ENCODE measurements at places on chromosomes 1 and 21.

DNA sequence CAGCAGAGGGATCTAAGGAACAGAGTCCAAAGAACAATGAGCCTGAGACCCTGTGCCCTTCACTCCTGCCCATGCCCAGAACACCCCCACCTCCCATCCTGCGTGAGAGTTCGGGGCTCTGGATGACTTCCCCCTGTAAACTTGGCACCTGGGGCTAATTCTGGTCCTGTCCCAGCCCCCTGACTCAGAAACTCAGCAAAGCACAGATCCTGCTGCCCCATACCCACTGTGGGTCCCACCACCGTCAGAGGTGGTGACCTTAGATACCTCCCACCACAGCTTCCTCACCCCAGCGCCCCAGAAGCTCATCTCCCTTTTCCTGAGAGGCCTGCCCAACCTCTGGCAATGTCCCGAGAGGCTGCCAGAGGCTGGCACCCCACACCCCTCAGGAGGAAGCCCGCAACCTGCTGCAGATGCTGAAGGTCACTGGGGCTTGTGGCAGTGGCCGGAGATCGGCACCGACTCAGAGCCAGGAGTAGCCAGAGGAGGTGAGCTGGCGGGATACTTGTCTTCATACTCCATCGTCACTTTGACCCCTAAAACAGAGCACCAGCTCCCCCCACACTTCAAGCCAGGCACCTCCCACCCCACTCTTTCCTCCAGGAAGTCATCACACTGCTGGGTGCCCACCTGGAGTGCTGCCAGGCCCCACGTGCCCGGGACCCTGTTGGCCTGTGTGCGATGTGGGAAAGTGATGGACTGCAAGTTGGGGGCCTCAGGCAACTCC lies 111.6 kb upstream of the IFFO2 start:
- DNase-seq: no peak

DNA sequence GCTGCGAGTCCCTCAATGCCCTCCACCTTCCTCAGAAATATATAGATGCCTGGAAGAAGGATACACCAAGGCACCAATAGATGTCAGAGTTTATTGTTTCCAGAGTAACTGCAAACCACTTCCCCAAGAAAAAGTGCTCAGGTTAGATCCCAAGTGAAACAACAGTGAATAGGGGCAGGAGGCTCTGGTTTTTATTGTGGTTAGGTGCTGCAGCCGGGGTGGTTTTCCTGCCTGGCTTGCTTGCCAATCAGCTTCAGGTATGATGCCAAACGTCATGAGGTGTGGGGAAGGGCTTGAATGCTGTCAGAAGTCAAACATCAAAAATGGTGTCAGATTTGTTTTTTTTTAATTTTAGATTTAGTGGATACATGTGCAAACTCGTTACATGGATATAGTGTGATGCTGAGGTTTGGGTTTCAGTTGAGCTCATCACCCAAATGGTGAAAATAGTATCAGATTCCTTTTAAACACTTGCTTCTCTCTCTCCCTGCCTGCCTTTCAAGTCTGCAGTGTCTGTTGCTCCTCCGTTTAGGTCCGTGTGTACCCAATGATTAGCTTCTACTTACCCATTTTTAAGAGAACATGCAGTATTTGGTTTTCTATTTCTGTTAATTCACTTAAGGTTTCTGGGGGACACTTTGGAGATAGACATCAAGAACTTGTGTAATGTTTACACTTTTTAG lies 1317.0 kb downstream of the MRPL39 start:
- no peak for DNase-seq

DNA sequence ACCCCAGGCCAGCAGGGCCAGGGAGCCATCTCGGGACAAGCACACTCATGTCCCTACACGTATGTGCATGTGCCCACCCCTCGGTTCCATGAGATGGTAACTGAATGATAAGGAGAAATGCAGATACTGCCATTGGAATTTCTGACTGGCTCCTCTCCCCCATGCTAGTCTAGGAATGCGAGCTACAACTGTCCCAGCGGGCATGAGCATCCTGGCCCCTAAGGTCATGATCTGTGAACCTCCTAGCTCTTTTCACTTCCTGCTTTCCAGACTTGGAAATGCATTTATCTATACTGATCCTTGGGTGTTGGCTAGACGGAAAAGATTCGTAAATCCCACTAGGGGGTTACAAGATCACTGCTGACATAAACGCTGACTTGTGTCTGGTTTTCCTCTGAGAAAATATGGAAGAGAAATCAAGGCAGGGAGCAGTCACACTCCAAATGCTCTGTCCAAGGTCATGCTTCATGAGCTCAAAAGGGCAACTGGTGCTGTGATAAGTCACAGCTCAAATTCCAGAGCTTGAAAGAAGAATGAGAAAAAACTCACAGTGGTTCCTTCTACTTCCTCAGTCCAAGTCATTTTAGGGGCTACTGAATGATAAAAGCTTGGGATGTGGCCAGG lies 49.8 kb downstream of the SLC45A1 start:
- DNase-seq: no peak

- DNase-seq: no peak
Observed at GRCh38 chr1:12157366-12158231, 9.2 kb upstream of the TNFRSF1B start.

DNA sequence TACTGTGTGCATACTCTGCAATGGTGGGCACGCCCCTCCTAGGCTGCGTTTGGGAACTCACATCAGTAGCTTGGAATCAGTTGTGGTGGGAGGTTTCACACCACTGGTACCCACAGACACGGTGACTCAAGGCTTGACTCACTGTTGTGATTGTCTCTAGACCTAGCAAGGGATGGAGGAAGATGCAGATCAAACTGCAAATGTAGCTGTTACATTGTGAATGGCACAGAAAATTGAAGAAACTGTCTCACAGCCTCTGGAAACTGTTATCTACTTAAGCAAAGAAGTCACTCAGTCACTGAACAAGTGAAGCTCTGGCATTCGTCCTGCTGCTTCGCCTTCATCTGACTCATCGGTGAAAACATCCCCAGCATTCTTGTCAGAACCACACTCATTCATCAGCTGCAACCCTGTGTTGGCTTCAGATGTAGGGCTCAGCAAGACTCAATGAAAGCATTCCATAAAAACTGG lies 59.5 kb downstream of the POFUT2 start:
- DNase-seq: peak; percentile 45
